Retina (tissue), 1 donor: ENCODE measurements at places on chromosomes 6 and 20.

DNA sequence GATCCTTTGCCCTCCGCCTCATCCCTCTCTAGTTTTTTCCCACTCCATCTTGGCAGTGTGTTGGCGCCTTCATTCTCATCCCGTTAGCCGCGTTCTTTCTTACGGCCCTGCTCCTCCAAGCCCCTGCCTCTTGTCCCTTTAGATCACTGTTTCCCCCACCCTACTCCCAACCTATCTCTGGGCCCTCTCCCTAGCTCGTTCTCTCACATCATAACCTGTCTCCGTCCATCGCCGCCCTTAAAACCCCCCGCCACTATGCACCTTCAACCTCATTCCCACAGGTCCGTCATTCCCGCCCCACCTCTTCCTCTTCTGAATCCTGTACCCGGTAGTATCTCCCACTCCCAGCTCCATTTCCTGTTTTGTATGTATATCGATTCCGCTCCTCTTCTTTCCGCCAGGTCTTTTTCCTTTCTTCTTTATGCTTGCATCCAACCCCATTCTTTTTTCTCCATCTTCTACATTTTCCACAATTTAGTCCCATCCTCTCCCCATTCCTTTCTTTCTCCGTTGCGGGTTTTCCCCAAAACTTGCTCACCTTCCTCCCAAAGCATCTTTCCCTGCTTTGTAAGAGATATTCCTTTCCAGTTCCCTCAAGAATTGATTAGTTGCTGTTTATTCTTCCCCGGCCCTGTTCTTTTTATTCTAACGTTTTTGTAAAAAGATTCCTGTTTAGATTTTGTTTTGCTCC, 671 bp downstream of the EFHC1 start:
- DNase-seq, result no peak

- no peak for DNase-seq
These were observed 105.5 kb downstream of the IPCEF1 start for GRCh38 chr6:154251116-154251515.

DNA sequence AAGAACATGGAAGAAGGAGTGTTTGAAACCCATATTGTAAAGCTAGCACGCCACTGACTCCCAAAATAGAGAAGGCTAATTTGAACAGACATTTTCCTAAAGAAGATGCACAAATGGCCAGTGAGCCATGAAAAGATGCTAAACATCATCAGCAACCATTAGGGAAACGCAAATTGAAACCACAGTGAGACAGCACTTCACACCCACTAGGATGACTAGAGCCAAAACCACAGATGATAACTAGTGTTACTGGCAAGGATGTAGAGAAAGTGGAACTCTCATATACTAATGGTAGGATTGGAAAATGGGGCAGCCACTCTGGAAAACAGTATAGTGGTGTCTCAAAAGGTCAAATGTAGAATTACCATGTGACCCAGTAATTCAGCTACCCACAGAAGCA, 58.2 kb downstream of the BMP7 start:
- no peak for DNase-seq

GRCh38 chr20:64250027-64250426, 5.5 kb upstream of the PCMTD2 start:
- DNase-seq, result no peak
